ENCODE measurements at places on chromosomes 4 and X.

DNA sequence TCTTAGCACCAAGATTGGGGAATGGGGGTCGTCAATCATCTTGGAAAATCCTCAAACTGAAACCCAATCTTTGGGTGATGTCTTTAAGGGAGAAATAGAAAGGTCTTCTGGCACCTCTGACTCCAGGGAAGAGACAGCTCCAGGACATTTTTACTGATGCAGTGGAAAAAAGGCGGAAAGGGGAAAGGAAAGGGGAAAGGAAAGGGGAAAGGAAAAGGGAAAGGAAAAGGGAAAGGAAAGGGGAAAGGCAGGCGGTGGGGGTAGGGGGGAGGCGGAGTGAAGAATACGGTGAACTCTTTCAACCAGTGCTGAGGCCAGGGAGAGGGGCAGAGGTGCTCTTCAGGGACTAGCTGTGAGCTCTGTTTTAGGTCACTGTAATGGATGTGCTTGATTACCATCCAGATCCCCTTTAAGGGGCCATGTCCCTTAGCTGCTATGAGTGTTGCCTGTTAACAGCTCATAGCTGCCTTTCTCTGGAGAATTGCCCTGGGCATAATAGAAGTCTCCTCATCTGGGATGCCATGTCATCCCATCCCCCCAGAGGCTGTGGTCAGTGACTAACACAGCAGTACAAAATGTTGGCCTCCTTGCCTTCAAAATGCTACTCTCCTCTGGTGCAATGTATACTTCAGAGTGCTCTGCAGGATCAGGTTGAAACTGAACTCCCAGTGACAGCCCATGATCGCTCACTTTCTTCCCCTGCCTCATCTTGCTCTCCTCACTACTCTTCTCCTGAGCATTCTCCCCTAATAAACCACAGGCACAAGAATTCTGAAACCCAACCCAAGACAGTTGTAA lies 92.4 kb upstream of the AP1S2 start:
- no peak overlapping the region for H3K27ac ChIP-seq
- no peaks in the 10 kb centered on the region for H3K4me1 ChIP-seq
- DNase-seq = no peak
- H3K4me3 ChIP-seq = no peak overlapping the region
- H3K27me3 ChIP-seq = peaks cover 17% of the 10 kb centered on the region

DNA sequence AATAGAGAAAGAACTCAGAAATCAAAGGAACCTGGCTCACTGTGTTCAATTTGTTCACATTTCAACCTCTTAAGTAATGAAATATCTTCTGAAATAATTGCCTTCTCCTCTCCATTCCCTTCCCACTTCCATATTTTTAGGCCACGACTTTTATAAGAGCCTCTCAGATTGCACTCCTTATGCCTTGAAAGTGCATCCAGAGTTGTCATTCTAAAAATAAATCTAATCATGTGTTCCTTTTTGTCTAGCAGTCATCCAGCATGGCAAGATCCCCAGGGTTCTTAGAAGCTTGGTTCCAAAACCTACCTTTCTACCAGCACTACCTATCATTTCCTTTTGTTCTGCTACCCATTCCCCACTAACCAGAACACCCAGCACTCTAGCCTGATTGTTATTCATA lies 42.4 kb upstream of the RPA4 start:
- DNase-seq = no peak
- H3K36me3 ChIP-seq = no peaks in the 10 kb centered on the region
- no peak overlapping the region for H3K4me3 ChIP-seq

DNA sequence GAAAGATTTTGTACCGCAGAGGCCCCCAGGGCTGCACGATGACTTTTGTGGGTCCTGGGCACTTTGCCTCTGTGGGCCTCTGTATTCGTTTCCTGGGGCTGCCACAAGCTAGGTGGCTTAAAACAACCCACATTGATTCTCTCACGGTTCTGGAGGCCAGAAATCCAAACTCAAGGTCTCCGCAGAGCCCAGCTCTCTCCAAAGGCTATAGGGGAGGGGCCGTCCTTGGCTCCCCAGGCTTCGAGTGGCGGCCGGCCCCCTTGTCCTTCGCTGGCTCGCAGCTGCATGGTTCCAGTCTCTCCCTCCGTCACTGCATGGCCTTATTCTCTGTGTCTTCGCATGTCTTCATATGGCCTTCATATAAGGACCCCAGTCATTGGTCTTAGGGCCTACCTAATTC lies 241.2 kb downstream of the EVC2 start:
- no peak overlapping the region for H3K4me3 ChIP-seq
- no peak for DNase-seq
- peaks cover 4% of the 10 kb centered on the region for H3K4me1 ChIP-seq
- H3K27ac ChIP-seq = no peak overlapping the region

DNA sequence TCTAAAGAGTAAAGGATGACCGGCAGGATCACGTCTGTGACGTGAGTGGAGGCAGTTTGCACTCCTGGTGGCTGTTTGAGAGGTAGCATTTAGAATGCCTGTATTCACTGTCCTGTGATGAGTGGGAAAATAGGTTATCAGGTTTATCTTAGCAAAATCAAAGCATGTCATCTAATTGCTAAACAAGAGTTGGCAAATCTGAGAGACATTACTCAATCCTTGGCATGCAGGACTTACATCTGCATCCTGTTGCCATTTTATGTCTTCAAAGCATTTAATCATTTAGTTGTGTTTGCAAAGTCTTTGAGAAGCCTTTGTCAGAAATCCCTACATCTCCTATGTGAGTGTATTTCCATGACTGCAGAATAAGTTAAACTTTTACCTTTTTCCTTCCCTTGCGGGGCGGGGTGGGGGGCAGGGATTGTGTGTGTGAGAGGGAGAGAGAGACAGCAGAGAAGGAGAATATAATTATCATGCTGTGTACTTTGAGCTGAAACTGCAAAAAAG lies 41.4 kb upstream of the MSANTD1 start:
- no peak overlapping the region for H3K27ac ChIP-seq
- H3K4me1 ChIP-seq = peaks cover 7% of the 10 kb centered on the region
- DNase-seq = no peak

Data from spinal cord (tissue), 10 donors.